ENCODE measurements at places on chromosomes 1 and 21. TPM values are rescaled to one million over a fixed set of nuclear protein-coding genes. Genes with fewer than 3 reads are reported as not detected.

GRCh38 chr1:38578271-38578951, 281.2 kb downstream of the RRAGC start:
- DNase-seq = peak; percentile 43
- H3K27ac ChIP-seq = no peak overlapping the region
- peaks cover 20% of the 10 kb centered on the region for H3K36me3 ChIP-seq
- peak overlapping the region; percentile 95 for H3K4me3 ChIP-seq
- H3K27me3 ChIP-seq = peaks cover 10% of the 10 kb centered on the region
- H3K4me1 ChIP-seq = no peaks in the 10 kb centered on the region

- peaks cover 2% of the 10 kb centered on the region for H3K27me3 ChIP-seq
- H3K4me1 ChIP-seq = peaks cover 13% of the 10 kb centered on the region
- no peak for DNase-seq
Observed at GRCh38 chr1:110309767-110310166, 29.4 kb upstream of the RBM15 start.

GRCh38 chr1:231357831-231358354, 19.8 kb downstream of the SPRTN start:
- DNase-seq = no peak
- H3K36me3 ChIP-seq = no peaks in the 10 kb centered on the region
- H3K27me3 ChIP-seq = no peaks in the 10 kb centered on the region
- H3K4me3 ChIP-seq = no peak overlapping the region

DNA sequence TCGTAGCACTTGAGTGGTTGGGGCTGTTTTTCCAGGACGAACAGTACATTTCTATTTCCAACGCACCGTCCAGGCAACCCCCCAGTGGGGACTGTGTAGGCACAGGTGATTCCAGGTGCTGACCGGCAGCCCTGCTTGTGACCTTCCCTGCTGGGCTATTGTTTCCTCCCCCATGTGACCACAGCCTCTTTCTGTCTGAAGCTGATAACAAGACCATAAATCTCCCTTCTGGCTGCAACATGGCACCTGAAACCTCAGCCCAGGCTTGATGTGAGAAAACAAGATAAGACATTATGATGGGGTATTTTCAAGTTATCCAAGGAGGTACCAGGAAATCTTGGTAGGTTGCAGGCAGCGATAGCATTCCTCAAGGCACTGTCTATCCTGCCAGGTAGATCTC, 48.2 kb downstream of the HLX start:
- H3K27ac ChIP-seq = no peak overlapping the region
- DNase-seq = no peak
- peaks cover 2% of the 10 kb centered on the region for H3K27me3 ChIP-seq
- no peaks in the 10 kb centered on the region for H3K36me3 ChIP-seq
- peaks cover 22% of the 10 kb centered on the region for H3K4me1 ChIP-seq

GRCh38 chr1:238254935-238255334, 364.2 kb upstream of the ZP4 start:
- H3K4me3 ChIP-seq = no peak overlapping the region
- H3K4me1 ChIP-seq = peaks cover 24% of the 10 kb centered on the region
- peaks cover 3% of the 10 kb centered on the region for H3K27me3 ChIP-seq
- no peak overlapping the region for H3K27ac ChIP-seq
- peaks cover under 1% of the 10 kb centered on the region for H3K36me3 ChIP-seq
- no peak for DNase-seq

DNA sequence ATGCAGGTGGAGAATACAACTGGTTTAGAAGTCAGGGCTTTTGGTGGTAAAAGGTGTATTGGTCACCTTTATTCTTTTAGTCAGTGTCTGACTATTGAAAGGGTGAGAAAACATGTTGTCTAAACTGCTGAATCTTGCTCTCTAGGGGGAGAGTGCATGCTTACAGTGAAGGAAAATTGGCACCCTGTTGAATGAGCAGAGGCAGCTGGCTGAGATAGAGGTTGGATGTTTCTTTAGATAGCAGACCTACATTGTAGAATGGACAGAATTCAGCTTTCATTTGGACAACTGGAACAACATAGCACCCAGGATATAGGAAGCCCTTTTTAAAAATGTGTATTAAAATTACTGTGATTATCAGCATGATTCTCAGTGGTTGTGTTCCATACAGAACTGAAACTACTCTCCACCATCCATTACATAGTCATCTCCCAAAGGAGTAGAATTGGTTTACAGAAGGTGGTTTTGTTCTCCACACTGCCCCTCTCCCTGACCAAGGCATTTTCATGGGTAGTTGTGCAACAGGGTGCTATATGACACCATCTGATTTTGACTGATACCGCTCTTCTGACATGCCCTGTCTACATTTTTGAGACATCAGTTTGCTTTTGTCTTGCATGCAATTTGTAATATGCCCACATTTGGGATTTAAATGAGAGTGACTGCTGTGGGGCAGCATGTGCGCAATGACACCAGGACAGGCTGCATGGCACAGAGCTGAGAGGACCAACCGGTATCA, 16.2 kb downstream of the RHOU start:
- DNase-seq = no peak
- H3K27ac ChIP-seq = no peak overlapping the region
- H3K4me3 ChIP-seq = no peak overlapping the region
- H3K4me1 ChIP-seq = peaks cover 16% of the 10 kb centered on the region
- peaks cover 13% of the 10 kb centered on the region for H3K36me3 ChIP-seq
- H3K27me3 ChIP-seq = no peaks in the 10 kb centered on the region

- peaks cover 3% of the 10 kb centered on the region for H3K4me1 ChIP-seq
- H3K4me3 ChIP-seq = no peak overlapping the region
- peaks cover 4% of the 10 kb centered on the region for H3K27me3 ChIP-seq
- no peak overlapping the region for H3K27ac ChIP-seq
- H3K36me3 ChIP-seq = no peaks in the 10 kb centered on the region
- no peak for DNase-seq
Observed at GRCh38 chr1:12176298-12177118, 9.7 kb downstream of the TNFRSF1B start.

- peaks cover 23% of the 10 kb centered on the region for H3K4me1 ChIP-seq
- peaks cover 6% of the 10 kb centered on the region for H3K36me3 ChIP-seq
- DNase-seq = no peak
Observed at GRCh38 chr1:145988773-145989172, 7.6 kb downstream of the TXNIP start.

- H3K4me1 ChIP-seq = peaks cover 15% of the 10 kb centered on the region
- peaks cover 31% of the 10 kb centered on the region for H3K27me3 ChIP-seq
- peak overlapping the region; percentile 81 for H3K4me3 ChIP-seq
- DNase-seq = no peak
Observed at GRCh38 chr21:33020558-33021100, 5.1 kb upstream of the OLIG2 start.

DNA sequence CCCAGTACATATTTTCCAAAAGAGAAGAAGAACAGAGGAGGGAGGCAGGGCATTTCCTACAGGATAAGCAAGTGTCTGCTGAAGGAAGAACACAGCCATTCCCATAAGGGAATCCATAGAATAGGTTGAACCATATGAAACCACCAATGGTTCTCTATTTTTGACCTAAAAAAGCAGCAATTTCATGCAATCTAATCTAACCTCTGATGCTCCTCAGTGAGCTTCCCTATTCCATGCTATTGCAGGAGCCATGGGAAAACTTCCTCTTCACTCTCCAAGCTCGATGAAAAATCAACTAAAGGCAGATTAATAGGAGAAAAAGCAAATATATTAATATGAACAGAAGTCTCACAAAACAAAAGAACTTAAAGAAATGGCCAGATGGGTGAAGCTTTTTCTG, 50.5 kb downstream of the SIPA1L2 start:
- H3K27ac ChIP-seq = peak overlapping the region; percentile 9
- H3K27me3 ChIP-seq = no peaks in the 10 kb centered on the region
- no peaks in the 10 kb centered on the region for H3K36me3 ChIP-seq
- peaks cover 44% of the 10 kb centered on the region for H3K4me1 ChIP-seq
- no peak overlapping the region for H3K4me3 ChIP-seq

GRCh38 chr1:248842781-248843331, 4.8 kb downstream of the ZNF672 start:
- H3K4me1 ChIP-seq = peaks cover 5% of the 10 kb centered on the region
- no peak overlapping the region for H3K27ac ChIP-seq
- no peaks in the 10 kb centered on the region for H3K36me3 ChIP-seq
- peaks cover 6% of the 10 kb centered on the region for H3K27me3 ChIP-seq
- no peak overlapping the region for H3K4me3 ChIP-seq
- DNase-seq = no peak

GRCh38 chr1:45654540-45655280, 30.9 kb upstream of the CCDC17 start:
- no peaks in the 10 kb centered on the region for H3K27me3 ChIP-seq
- no peaks in the 10 kb centered on the region for H3K36me3 ChIP-seq
- H3K4me3 ChIP-seq = no peak overlapping the region

- no peak for DNase-seq
- no peak overlapping the region for H3K4me3 ChIP-seq
- H3K36me3 ChIP-seq = peaks cover 8% of the 10 kb centered on the region
- no peak overlapping the region for H3K27ac ChIP-seq
- H3K4me1 ChIP-seq = peaks cover 17% of the 10 kb centered on the region
Observed at GRCh38 chr1:228922722-228923376, 187.6 kb downstream of the RHOU start.

DNA sequence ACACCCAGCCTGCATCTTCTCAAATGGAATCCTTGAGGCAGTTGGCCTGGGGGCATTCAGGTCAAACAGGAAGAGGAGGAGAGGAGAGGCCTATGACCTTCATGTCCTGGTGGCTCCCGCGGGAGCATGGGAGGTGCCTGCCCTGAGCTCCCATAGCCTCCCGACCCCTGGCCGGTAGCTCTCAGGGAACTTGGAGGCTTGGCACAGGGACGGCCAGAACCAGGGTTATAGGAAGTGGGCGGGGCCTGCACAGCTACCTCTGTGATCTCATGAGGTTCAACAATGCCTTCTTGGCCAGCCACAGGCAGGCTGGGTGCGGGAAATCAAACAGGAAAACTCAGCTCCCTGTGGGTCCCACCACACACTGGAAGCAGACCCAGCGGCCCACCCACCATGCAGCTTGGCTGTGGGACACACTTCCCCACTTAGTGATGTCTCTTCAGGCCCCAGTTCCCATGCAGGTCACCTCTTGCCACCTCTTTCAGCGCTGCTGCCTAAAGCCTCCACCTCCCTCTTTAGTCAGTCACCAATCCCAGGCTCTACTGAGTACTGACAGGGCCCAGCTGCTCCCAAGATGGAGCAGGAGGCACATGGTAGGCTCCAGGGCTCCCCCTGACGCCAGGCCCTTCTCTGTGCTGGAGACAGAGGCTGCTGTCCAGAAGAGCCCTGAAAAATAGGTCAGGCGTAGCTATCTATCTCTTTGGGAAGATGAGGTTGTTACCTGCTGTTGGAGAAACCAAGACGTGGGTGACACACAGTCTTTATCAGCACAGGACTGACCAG, at the start of gene SLFNL1:
Gene SLFNL1 (minus strand): TSS at position 200 of the 783 bp plus-strand sequence. CDS start 1,065 bp downstream, outside the sequence.
- no peak within 1 kb of the TSS for H3K4me3 ChIP-seq
- peak within 1 kb of the TSS; percentile 38 for H3K27ac ChIP-seq
- peaks cover 5% of the 10 kb centered on the region for H3K27me3 ChIP-seq
- peak; percentile 28 for DNase-seq
- H3K36me3 ChIP-seq = no peaks in the 10 kb centered on the region

DNA sequence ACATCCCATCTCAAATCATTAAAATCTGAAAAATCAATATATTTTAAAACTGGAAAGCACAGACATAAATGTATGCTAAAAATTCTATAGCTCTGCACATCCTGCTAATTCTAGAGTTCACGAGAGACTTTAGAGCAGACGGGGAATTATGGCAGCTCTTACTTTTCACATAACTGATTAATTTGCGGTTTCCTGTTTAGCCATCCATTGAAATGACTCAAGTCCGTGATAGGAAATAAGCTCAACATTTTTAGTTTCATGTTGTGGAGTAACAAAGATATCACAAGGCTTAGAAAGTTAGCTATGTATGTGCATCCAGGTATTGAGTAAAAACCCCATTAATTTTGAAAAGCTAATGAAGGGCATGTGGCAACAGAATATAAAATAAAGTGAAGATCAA, 123.2 kb downstream of the SMYD2 start:
- no peak for DNase-seq
- no peak overlapping the region for H3K4me3 ChIP-seq

GRCh38 chr1:19229828-19230325, 19.8 kb upstream of the UBR4 start:
- H3K4me3 ChIP-seq = no peak overlapping the region
- no peaks in the 10 kb centered on the region for H3K36me3 ChIP-seq
- no peak overlapping the region for H3K27ac ChIP-seq
- no peaks in the 10 kb centered on the region for H3K27me3 ChIP-seq

GRCh38 chr1:32276032-32276782, 15.7 kb upstream of the HDAC1 start:
- H3K27me3 ChIP-seq = peaks cover 3% of the 10 kb centered on the region
- no peak overlapping the region for H3K27ac ChIP-seq
- H3K36me3 ChIP-seq = peaks cover 12% of the 10 kb centered on the region

GRCh38 chr1:93172778-93173177, 7.4 kb downstream of the TMED5 start:
- DNase-seq = no peak
- H3K4me1 ChIP-seq = no peaks in the 10 kb centered on the region
- H3K4me3 ChIP-seq = no peak overlapping the region
- no peaks in the 10 kb centered on the region for H3K27me3 ChIP-seq
- H3K27ac ChIP-seq = no peak overlapping the region
- peaks cover under 1% of the 10 kb centered on the region for H3K36me3 ChIP-seq

Gene CD48
- not detected for total RNA-seq

Gene LEFTY1
- 2.3 TPM for total RNA-seq

Gene PLEKHN1
- total RNA-seq = 0.29 TPM

Gene PLA2G2A
- not detected for total RNA-seq

Gene HLX
- 0.56 TPM for total RNA-seq

Gene CCNL2
- 394 TPM for total RNA-seq
